Inflammatory macrophage (primary cell): ENCODE measurements at places on chromosomes 3 and 15.

DNA sequence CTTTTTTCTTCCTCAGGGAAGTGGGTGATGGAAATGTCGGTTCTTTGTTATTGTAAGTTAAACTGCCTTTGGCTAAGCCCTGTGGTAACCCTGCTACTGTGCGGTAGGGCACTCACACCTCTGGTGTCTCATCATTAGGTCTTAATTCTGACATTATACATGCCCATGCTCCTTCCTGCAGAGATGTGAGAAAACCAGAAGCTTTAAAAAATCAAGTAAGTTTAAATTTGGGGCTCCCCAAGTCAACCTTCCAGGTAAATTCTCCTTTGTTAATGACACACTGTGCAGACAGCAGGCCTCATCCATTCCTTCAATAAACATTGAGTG, 155.8 kb downstream of the FAM43A start:
- no peak for DNase-seq

DNA sequence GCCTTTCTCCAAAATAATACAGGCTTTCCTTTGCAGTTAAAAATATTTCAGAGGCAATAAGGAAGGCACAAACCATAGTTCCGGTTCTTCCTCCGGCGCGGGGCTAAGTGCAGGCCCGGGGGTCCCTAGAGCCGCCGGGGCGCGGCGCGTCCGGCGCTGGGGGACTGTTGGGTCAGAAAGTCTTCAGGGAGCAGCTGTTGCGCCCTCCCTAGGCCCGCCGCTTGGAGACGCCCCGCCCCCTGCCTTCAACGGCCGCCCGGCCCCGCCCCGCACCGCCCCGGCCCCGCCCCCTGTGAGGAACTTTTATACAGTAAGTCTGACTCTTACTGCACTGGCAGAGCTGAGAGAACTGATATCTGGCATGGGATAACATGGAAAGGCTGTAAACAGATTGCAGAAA, 283.1 kb upstream of the ARL6 start:
- DNase-seq, result no peak

DNA sequence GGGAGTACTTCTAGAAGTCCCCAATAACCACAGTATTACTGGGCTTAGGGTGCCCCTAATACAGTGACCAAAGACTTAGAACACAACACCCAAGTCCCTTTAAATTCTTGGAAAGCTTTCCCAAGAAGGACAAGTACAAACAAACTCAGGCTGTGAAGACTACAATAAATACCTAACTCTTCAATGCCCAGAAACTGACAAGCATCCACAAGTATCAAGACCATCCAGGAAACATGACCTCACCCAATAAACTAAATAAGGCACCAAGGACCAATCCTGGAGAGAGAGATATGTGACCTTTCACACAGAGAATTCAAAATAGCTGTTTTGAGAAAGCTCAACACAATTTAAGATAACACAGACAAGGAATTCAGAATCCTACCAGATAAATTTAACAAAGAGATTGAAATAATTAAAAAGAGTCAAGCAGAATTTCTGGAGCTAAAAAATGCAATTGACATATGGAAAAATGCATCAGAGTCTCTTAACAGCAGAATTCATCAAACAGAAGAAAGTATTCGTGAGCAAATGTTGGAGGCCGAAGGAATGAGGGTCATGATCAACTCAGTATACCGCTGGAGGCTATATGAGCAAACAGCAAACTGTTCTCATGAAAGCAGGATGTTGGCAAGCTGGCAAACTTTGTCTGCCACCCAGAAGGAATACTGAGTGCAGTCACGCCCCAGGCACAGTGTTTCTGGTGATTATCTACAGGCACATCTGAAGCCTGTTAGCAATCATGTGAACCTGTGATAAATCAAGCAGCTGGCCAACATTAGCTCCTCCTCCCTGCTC, 87.0 kb upstream of the NECTIN3 start:
- DNase-seq, result no peak

GRCh38 chr15:77575203-77575934, 57.3 kb downstream of the LINGO1 start:
- DNase-seq, result no peak

DNA sequence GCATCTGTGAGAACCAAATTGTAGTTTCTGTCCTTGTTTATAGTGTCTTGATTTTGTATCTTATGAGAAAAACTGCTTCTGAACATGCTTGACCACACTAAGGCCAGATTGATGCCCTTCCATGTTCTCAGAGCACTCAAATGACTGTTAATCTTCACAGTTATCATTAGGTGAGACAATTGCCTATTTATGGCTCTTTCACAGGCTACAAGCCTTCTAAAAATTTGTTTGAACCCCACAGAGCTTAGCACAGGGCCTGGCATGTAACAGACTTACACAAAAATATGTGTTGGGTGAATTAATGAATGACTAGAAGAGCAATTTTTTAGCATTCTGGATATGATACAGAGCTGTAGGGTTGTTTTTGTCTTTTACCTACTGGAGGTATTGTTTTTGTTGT, 43.1 kb downstream of the BTLA start:
- DNase-seq, result no peak

GRCh38 chr3:72004749-72005292, 219.9 kb upstream of the PROK2 start:
- DNase-seq, result peak; percentile 63

DNA sequence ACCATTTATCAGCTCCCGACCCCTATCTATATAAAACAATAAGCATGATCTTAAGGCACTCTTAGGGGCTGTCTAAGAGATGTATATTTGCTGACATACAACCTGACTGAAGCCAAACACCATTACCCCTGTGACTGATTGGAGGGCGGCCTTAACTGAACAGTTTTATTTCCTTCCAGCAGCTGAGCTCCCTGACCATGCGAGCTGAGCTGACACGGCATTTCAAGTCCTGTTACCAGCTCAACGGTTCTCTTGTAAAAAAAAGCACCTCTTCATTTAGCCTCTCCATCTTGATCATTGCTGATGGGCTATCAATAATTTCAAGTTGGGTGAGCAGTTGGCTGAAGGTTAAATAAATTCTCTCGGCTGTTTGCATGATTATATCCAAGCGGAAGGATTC, 33.4 kb upstream of the BNIP2 start:
- DNase-seq, result no peak

- DNase-seq, result no peak
Observed at GRCh38 chr3:97991293-97991682, 19.1 kb upstream of the RIOX2 start.

- DNase-seq, result no peak
Observed at GRCh38 chr3:61227799-61228198, 23.5 kb downstream of the FHIT start.

DNA sequence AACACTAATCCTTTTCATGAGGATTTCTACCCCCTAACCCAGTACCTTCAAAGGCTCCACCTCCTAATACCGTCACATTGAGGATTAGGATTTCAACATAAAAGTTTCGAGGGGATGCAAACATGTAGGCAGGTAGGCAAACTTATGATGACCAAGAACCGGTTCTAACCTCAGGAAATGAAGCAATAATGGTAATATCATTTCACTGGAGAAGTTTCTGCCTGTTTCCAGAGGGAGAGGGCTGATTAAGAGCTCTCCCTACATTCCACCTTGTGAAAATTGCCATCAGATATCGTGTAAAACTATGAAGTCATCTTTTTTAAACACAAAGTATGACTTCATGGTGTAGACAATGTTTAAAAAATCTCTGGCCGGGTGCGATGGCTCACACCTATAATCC, 31.6 kb downstream of the NKIRAS1 start:
- DNase-seq, result no peak

- no peak for DNase-seq
Observed at GRCh38 chr3:13937131-13937530, 57.3 kb upstream of the WNT7A start.

GRCh38 chr3:171419457-171419856, 40.7 kb downstream of the TNIK start:
- DNase-seq, result no peak

DNA sequence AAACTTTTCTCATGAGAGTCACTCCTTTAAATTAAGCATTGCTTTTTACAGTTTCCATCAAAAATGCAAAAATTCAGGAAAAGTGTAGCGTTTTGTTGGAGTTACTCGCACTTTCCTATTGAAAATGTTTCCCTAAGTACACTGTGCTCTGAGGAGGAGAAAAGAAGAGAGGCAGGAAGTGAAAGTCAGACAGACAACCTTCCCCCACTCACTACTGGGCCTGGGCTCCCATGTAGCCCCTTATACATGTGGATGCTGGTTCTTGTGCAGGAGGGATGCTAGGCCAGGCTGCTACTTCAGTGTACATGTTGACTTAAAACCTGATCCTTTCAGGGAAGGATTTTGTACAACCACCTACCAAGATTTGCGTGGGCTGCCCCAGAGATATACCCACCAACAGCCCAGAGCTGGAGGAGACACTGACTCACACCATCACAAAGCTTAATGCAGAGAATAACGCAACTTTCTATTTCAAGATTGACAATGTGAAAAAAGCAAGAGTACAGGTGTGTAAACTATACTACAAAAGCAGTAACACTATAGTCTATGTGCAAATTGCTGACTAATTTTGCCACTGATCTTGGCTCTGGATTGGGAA, 15.1 kb downstream of the KNG1 start:
- DNase-seq, result no peak

DNA sequence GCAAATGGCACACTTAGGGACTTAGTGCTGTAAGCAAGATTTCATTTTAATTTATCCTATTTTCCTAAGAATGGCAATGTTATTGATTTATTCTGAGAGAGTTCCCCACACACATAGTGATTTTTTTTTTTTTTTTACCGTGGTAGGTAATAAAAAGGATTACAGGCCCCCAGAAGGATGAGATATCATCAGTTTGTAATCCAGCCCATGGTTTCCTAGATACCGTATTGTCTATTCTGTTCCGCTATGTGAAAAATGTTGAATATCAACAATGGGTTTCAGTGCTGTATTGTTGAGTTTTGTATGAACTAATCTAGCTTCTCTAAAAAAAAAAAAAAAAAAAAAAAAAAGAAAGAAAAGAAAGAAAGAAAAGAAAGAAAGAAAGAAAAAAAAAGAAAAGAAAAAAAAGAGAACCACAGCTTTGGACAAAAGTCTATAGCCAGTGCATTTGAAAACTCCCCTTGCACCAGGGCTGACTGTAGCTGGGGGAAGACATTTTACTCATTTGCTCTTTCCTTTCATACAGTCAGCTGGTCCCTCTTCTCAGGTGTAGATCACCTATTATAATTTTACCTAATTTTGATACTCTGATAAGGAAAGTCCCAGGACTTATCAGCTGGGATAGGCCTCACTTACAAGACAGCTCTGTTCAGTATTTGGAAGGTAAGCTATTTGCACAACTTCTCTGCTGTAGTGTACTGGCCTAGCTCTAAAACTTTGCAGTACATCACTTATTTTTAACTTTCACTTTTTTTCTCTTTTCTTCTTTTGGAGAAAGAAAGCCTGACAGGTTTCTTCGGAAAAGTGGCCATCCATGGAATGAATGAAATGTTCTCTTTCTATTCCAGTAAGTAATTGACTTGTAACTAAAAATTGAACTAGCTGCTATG, 101.4 kb upstream of the SOX2 start:
- no peak for DNase-seq

DNA sequence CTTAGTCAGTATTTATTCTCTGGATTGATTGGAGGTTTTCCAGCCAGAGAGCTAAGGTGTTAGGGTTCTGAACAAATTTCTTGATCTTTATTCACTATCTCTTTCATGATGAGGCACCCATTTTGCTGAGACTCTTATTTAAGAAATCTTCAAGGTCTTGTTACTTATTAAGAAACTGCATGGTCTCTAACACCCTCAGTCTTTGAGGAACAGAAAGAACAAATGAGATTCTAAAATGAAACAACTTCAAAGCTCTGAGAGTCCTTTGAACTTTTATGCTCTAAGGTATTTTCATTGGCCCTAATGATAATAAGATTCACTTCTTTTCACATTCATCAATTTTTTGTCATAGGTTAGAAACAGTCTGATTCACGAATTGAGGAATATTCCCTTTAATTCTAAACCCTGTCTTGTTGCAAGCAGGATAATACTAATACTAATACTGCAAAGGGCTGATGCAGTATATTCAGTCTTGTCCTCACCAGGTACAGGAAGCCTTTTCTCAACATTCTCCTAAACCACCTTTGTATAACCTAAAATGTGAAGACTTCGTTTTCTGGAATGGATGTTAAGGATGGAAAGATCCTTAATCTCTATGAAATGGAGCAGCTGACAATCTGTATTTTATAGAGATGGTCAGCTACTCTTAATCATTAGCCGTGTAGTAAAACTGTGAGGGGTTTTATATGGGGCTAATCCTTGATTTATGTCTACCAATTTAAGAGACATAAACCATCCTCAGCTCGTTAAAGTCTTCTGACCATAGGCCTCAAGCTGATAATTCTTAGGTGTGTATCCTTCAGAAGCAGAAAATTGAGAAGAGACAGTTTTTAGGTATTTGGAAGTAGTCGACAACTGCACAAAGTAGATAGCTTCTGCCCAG, 198.3 kb downstream of the OTOL1 start:
- DNase-seq, result no peak

DNA sequence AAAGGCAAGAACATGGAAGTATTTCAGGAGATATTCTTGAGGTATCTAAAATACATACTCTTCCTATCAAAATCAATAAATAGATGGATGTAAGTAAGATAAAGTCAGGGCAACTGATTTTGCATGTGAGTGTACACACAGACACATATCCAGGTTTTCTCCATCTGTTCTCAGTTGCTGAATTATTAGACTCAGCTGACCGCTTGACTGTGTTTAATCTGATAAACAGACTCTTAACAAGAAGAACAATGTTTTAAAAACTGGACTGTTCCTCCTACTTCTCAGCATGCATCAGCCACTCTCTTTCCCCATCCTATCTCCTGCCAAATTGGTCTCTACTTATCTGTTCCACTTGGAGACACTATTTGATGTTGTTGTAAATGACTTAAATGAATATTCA, 73.5 kb downstream of the GOLGA8G start:
- no peak for DNase-seq

GRCh38 chr3:110932567-110932966, 139.0 kb upstream of the NECTIN3 start:
- DNase-seq, result no peak

- DNase-seq, result no peak
Observed at GRCh38 chr3:141228395-141228794, 3.2 kb upstream of the PXYLP1 start.

DNA sequence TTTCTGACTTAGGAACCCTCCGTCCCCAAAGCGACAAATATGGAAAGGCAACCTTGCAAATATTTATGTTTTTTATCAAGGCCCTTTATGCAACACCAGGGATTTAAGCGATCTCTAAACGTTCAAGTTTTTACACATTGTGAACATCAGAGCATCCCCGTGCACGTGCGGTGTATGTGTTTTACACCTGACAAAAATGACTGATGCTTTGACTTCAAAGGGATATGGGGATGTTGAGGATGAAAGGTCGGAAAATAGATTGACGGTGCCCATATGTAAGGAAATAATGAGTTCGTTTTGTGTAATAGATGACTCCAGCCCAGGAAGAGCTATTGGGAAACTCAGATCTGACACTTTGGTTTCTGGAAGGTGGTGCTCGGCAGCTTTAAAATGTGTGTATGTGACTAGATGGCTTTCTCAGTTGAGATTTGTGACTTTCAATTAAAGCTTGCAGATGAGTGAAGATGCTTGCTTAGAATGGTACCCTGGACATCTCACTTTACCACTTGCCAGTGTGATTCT, 866 bp downstream of the SLC49A4 start:
- DNase-seq, result peak; percentile 40
